ENCODE measurements at places on chromosomes 5 and 9.

- no peak for DNase-seq
Measured at GRCh38 chr5:11814373-11814772, 89.9 kb downstream of the CTNND2 start.

- no peak for DNase-seq
Measured at GRCh38 chr9:16417161-16417560, 453.3 kb downstream of the BNC2 start.

DNA sequence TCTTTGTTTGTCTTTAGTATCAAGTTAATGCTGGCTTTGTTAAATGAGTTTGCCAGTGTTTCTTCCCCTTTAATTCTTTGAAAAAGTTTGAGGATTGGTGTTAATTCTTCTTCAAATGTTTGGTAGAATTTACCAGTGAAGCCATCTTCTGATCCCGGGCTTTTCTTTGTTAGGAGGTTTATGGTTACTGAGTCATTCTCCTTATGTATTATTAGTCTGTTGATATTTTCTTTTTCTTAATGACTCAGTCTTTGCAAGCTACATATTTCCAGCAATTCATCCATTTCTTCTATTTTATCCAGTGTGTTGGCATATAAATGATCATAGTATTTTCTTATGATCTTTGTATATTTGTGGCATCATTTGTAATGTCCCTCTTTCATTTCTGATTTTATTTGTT is 74.5 kb upstream of the SPINK5 start:
- DNase-seq, result no peak

GRCh38 chr9:123586275-123586674 is 230.3 kb downstream of the CRB2 start:
- DNase-seq, result no peak

GRCh38 chr9:27771803-27772545 is 198.7 kb upstream of the C9orf72 start:
- DNase-seq, result no peak

All from OCI-LY7 (cell line).